ENCODE measurements at places on chromosomes 16 and 17.
A peak's percentile ranks its signal among the peaks of the same experiment; 100 is the strongest.

DNA sequence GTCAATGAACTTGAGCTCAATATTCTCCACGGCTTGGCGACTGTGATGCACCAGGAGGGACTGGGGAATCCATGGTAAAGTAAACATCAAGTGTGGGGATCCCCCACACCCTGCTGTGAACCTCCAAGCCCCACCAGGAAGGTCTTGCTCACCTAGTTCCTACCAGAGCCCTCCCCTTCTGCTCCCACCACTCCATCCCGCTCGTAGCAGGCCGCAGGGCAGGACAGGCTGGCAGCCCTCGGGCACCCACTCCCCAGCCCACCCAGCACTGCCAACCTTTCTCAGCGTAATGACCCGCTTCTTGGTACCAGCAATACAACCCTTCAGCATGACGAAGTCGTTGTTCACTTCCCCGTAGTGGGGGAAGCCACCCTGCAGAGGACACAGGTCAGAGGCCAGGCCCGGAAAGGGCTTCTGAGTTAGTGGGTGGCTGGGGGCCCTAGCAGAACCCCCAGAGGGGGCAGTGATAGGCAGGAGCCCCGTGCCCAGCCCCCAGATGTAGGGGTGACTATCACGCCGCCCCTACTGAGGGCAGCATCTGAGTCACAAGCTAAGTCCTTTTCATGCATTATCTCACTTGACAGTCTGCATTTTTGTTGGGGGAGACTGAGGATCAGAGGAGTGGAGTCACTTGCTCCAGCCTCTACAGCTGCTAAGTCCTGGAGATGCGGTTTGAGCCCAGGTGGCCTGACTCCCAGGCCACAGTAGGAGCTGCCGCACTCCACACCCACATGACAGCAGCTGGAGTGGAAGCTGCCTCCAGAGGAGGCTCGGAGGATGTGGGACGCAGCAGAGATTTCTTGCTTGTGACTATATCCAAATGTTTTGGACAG is 2.8 kb upstream of the MSRB1 start:
- DNase-seq, result no peak

DNA sequence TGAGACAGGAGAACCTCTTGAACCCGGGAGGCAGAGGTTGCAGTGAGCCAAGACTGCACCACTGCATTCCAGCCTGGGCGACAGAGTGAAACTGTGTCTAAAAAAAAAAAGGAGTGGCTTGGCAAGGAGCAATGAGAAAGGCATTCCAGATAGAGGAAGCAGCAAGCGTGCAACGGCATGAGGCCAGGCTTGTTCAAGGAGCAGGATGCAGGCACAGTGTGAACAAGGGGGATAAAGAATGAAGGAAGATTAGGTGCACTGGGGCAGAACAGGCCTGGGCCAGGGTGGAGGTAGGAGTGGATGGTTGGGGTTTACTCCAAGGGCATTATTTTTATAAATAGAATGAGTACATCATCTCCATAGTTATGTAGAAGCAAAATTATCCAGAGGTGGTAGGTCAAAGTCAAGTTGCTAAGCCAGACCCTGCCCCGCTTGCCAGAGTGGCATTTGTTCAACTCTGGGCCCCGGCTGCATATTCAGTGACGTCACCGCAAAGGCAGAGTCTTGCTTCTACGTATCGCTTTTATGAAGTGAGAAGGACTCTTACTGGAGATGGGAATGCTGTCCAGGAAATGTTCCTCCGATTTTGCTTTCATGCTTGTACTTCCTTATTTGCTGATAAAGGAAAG is 100.2 kb downstream of the KATNIP start:
- DNase-seq, result no peak

- DNase-seq, result no peak
Measured at GRCh38 chr17:33050611-33051140, 59.0 kb downstream of the SPACA3 start.

- no peak for DNase-seq
Measured at GRCh38 chr17:72171703-72172667, 51.2 kb downstream of the SOX9 start.

DNA sequence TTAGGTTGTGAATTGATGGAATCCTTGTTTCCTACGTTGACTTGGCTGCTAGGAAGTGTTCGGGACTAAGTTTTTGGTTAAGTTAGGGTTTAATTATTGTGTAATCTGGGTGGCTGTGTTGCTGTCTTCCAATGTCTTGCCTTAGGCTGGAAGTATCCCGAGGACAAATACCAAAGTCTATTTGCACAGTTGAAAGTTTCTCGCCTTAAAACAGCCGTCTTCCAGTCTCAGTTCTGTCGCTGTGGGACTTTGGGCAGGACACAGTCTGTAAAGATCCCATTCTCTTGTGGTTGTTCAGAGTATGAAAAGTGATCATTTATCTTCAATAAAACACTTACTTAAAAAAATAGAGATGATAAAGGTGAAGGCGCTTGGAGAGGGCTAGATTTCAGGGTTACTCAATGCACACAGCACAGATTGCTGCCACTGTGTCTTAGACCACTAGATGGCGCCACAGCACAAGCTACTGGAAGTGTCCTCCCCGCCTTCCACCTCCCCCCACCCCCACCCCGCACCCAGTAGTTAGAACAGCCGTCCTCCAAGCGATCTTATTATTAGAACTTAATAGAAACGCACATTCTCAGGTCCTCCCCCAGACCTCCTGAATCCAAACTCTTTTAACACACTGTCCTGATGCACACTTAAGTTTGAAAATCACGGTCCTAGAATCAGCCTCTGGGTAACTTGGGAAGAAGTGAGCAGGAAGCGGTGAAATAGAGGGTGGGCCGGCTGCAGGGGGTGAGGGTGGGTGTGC is 45.8 kb downstream of the AKAP1 start:
- peak; percentile 76 for DNase-seq

GRCh38 chr17:42183741-42184711 is 1.2 kb downstream of the HCRT start:
- peak; percentile 76 for DNase-seq

GRCh38 chr17:79949656-79950209 is 85.9 kb downstream of the TBC1D16 start:
- DNase-seq, result no peak

GRCh38 chr17:53127331-53127730 is 695.4 kb upstream of the KIF2B start:
- no peak for DNase-seq

- no peak for DNase-seq
Measured at GRCh38 chr17:39752241-39752881, 14.6 kb downstream of the GRB7 start.

- DNase-seq, result no peak
Measured at GRCh38 chr17:14352136-14352535, 51.3 kb downstream of the HS3ST3B1 start.

DNA sequence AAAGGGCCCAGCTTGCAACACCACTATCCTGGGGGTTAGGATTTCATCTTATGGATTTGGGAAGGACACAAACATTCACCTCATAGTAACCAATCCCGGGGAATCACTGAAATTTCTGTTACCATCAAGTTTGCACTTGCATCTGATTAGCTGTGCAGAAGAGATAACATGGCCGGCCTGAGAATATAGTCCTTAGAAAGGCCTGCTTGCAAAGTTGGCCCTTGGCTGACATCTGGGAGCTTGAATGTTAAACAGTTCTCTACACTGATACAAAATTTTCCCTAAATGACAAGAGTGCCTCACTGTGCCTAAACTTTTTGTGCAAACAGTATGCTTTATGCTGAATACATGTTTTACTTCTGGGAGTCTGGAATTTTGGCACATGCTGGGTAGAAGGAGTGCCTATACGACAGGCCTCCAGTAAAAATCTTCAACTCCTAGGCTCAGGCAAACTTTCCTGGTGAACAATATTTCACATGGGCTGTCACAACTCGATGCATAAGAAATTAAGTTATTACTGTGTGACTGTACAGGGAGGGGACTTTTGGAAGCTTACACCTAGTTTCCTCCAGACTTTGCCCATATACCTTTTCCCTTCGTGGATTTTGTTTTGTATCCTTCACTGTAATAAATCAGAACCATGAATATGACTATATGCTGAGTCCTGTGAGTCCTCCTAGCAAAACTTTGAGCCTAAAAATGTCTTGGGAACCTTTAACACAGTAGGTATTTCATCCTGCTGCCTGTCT is 31.3 kb downstream of the TBC1D3B start:
- no peak for DNase-seq

Data from EL (cell line).